ENCODE measurements at places on chromosomes 7 and 10.

GRCh38 chr10:3264161-3264761, 91.7 kb upstream of the PITRM1 start:
- DNase-seq = no peak

DNA sequence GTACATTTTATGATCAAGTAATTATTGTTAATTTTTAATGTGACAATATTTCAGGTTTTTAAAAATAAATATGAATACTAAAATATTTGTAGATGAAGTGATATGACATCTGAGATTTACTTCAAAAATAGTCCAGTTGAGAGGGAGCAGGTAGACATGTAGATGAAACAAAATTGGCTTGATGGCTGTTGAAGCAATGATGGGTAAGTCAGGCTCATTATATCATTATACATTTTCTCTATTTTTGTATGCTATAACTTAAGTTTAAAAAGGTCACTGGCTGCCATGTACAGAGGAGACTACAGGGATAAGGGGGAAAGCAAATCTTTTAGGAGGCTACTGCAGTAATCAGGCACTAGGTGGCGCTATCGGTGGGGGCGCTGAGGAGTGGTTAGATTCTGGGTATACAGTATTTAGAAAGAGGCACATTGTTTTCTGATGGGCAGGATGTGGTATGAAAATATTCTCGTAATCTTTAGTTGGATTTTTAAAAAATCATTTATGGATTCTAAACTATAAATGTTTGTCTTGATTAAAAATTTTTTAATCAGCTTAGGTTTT, 189.8 kb upstream of the IMMP2L start:
- DNase-seq = no peak

DNA sequence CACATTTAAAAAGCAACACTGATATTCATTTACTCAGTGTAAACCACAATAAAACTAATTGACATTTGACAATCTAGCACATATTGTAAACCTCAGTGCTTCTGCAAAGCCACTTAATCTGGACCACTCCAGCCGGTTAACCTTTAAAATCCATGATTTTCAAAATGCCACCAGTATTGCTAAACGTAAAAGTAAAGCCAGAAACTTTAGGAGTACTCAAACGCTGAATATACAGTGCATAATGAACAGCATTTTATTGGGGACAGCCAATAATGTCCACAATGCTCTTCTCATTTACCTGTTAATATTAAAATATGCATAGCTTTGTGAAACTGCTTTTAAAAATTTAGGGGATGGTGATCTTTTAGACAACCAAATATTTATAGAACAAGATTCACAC, 10.8 kb downstream of the HNRNPA2B1 start:
- no peak for DNase-seq

- DNase-seq = no peak
These were observed 543.2 kb upstream of the SEMA3D start for GRCh38 chr7:85730012-85730411.

DNA sequence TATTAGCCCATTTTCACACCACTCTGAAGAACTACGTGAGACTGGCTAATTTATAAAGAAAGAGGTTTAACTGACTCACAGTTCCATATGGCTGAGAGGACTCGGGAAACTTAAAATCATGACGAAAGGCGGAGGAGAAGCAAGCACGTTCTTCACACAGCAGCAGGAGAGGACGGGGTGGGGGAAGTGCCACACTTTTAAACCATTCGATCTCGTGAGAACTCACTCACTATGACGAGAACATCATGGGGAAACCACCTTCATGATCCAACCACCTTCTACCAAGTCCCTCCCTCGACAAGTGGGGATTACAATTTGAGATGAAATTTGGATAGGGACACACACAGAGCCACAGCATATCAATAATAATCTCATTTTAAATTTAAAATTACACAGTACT, 80.2 kb downstream of the VWDE start:
- no peak for DNase-seq

DNA sequence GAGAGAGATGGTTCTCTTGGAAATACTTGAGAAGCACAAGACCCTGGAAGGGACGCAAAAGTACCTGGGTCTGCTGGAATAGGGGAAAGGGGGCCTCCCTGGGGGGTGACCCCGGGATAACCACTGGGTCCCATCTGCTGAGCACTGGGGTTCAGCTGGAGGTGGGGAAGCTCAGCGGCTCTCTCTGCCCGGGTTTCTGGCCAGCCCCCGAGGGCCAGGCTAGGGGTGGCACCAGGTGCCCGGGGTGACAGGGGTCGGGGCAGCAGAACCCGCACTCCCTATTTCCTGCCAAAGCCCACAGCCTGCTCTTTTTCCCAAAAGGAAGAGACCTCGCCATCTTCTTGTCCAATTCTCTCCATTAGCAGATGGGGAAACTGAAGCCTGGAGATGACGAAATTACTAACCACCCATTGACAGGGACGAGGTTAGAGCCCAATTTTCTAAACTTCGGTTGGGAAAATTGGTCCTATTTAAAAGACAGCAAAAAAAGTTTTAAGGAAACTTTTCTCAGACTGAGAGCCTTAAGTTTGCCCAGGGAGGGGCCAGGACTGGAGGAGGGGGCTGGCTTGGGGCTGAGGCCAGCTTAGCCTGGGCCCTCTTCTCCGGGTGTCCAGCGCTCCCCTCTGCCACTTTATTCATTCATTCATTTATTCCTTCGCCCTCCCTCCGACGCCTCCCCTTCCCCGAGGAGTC, 17.8 kb upstream of the GATA3 start:
- no peak for DNase-seq

GRCh38 chr10:49299816-49300139, 808 bp downstream of the C10orf71 start:
- no peak for DNase-seq

GRCh38 chr7:123643495-123644441, 11.9 kb upstream of the LMOD2 start:
- peak; percentile 5 for DNase-seq

DNA sequence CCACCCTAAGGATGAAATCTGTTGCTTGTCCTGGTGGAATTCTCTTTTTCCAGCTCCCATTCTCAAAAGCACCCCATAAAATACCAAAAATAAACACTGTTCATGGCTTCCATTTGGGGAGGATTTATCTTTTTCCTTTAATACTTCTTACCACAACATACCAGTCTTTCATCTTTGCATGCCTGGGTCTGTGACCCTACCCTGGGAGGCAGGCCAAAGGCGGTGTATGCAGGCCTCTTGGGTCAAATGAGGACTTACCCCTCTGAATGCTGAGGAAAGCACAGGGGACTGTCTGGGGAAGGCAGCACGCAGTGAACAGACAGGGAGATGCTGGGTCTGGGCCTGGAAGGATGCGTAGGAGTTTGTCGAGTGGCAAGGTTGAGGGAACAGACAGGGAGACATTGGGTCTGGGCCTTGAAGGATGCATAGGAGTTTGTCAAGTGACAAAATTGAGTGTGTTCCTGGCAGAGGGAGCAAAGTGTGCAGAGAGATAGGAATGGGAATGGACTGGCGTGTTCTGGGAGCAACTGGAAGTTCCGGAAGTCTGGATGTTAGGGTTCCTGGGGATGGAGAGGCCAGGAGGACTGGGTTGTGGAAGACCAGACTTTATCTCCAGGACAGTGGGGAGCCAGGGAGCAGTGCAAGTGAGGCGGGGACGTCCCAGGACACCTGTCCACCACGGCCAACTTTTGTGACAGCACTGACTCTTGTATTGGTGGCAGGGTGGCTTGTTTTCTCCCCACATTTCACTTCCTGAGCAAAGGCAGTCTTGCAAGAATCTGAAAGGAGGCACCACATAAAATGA, 40.8 kb downstream of the MYL10 start:
- DNase-seq = no peak

GRCh38 chr7:112411186-112411795, 39.0 kb upstream of the IFRD1 start:
- DNase-seq = peak; percentile 17

DNA sequence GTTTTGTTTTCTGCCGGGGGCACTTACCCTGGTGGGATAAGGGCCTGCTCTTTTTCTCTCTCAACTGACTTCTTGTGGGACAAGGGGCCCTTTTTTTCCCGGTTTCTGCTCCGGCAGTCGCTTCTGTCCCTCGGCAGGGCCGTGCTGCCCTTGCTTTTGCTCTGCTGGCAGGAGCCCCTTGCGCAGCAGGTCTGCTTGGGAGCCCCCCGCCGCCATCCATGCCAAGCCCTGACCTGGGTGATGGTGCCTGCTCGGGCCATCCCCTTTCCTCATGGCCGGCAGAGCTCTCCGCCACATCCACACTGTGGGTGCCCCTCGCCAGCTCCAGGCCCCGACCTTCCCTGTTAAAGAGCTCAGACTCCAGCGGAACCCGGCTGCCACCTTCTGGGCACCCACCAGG, 47.0 kb upstream of the ZNF32 start:
- no peak for DNase-seq

DNA sequence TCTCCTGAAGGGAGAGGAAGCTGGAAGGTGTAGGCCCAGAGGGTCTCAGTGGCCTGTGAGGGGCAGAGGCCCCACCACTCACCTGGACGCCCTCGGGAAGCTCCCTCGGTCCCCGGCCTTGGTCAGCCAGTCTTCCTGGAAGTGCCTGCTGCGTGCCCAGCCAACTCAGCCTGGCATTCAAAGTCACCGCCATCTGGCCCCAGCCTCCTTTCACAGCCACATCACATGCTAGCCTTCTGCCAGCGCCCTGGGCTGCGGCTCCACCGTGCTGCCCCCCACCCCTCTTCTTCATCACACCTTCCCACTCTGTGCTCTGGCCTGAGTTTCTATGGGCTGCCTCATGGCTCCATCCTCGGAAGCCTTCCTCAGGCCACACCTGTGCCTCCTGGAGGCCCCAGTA, 98.0 kb downstream of the ZMIZ1 start:
- DNase-seq = no peak

DNA sequence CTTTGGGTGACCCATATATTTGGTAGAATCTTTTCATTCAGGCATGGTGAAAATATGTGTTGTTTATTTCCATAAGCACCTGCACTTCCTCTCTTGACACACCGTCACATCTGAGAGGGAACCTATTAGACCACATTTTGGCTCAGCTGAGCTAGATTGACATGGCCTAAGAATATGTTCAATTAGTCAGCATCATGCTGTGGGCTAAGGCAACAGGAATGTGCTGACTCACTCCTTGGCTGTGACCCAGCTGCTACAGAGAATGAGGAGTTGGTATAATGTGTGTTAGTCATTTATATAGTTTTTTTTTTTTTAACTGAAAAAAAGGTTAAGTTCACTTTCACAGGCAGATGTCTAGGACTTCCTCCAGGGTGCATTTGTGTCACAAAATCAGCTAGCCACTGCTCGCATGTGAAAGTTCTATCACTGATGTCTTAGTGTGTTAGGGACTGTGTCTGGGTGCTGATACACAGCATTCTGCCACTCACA, 180.6 kb downstream of the SEMA3E start:
- peak; percentile 95 for DNase-seq

DNA sequence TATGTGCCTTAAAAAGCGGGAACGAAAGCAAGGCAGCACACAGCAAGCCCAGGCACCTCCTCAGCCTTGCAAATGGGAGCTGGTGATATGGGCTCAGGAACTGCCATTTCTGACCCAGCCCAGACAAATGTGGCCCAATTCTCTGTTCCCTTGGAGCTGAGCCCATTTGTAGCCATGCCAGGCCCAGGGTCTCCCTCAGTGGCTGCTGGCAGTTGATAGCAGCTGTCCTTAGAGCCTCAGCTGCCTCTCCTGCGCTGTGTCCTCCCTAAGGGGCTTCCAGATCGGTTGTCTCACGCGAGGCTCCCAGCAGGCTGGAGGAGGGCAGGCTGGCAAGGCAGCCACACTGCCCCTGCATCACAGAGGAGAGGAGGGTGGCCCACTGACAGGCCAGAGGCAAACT, 275.8 kb downstream of the KCNMA1 start:
- DNase-seq = no peak

DNA sequence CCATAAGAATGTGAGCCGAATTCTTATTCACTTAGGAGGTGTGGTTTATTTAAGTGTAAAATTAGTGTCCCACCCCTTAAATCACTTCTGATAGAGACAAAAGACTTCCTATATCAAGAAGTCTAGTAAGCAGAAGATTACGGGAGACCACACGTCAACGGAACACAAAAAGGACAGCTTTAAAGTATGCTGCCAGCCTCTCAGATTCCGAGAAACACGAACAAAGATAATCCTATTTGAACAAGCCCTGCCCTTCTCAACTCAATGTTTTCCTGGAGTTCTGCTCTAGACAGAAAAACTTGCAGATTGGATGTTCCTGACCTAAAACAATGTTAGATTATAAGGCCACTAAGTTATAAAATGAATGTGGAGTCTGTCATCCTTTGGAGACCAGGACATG, 4.9 kb upstream of the MCU start:
- DNase-seq = no peak

DNA sequence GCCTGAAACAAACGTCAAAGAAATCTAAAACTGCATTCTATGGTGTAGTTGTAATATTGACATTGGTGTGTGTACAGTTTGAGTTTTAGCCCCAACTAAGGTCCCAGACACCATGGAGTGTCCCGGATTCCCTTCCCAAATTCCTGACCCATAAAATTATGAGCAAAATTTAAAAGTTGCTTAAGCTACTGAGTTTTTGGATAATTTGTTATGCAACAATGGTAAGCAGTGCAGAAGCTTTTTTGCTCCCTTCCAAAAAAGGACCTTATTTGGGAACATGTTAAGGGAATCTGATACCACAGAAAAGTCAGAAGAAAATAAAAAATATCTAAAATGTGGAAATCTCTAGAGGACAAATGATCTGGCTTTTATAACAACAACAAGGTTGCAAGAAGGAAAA, 63.3 kb upstream of the KMT2E start:
- no peak for DNase-seq

DNA sequence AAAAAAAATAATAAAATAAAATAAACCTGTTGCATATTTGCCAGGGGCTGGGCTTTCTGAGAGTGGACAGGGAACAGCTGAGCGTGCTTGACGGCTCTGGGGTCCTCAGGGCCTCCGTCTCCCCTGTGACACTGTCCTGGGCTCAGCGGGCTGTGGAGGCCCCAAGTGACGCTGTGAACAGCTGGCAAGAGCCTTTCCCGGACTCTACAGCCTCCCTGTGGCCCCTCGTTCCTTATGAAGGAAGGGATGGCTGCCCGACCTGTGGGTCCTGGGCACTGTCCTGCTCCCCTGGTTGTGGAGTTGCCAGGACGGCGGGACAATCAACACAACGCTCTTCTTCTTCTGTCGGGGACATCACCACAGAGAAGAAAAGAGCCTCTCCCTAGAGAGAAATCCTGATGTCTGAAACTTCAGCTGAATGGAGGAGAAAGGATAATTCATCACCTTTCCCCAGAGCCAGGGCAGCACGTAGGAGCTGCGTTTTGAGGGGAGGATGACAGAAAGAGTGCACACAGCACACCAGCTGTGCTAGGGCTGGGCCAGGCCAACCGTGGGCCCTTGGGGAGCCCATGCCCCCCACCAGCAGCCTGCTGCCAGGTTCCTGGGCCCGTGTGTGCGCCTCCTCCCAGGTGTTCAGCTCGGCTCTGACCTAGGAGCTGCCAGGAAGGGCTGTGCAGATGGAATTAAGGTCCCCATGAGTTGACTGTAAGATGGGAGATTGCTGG, 45.4 kb downstream of the RBM17 start:
- no peak for DNase-seq

GRCh38 chr7:77330169-77330882, 85.8 kb downstream of the GSAP start:
- no peak for DNase-seq

- DNase-seq = no peak
These were observed 557 bp upstream of the TAX1BP1 start for GRCh38 chr7:27739301-27739908.

- DNase-seq = no peak
These were observed 64.0 kb upstream of the CDK1 start for GRCh38 chr10:60714233-60714632.

GRCh38 chr7:129144834-129145668, 544 bp downstream of the TSPAN33 start:
- no peak for DNase-seq
